ENCODE measurements at places on chromosomes 4 and X.

GRCh38 chrX:22699581-22700091 is 300.1 kb upstream of the DDX53 start:
- DNase-seq, result no peak

GRCh38 chrX:83829874-83830273 is 31.1 kb upstream of the CYLC1 start:
- DNase-seq, result no peak

DNA sequence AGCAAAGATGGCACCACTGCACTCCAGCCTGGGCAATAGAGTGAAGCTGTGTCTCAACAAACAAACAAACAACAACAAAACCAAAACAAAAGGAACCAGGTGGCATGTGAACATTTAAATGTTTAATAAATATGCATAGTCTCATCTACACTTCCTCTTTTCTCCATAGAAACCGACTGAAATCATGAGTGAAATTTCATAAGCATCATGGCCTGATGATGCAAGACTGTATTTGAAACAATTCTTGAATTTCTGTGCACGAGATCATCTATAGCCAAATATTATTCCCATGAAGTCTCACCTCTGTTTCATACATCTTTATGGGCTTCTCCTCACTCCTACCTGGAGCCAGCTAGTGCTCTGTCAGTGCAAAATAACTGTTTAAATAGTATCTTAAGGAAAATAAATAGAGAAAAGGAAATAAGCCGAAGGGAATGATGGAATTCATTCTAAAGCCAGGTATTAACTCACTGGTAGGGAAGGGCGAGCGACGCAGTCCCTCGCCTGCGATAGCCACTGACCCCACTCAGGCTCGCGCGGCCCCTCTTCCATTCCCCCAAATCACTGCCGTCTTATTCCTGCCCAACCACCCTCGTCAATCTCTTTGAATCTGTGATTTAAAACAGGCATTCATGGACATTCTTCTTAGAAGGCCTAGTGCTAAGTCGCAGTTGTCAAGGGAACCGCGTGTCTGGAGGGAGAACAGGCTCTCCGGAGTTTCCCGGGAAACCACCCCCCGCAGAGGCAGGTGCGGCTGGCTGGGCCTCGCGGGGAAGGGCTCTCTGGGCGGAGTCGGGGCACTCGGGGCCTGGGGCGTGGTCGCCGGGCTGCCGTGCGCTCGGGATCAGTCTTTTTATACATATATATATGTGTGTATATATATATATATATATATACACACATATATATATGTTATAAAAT is 52.4 kb upstream of the TRIM2 start:
- DNase-seq, result peak; percentile 63

GRCh38 chr4:151807220-151807619 is 46.4 kb upstream of the GATB start:
- DNase-seq, result no peak

DNA sequence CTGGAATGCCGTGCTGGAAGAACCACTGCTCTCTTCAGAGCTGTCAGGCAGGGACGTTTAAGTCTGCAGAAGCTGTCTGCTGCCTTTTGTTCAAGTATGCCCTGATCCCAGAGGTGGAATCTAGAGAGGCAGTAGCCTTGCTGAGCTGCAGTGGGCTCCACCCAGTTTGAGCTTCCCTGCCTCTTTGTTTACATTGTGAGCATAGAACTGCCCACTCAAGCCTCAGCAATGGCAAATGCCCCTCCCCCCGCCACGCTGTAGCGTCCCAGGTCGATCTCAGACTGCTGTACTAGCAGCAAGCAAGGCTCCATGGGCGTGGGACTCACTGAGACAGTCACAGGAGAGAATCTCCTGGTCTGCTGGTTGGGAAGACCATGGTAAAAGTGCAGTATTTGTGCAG is 34.8 kb upstream of the MUC7 start:
- no peak for DNase-seq

DNA sequence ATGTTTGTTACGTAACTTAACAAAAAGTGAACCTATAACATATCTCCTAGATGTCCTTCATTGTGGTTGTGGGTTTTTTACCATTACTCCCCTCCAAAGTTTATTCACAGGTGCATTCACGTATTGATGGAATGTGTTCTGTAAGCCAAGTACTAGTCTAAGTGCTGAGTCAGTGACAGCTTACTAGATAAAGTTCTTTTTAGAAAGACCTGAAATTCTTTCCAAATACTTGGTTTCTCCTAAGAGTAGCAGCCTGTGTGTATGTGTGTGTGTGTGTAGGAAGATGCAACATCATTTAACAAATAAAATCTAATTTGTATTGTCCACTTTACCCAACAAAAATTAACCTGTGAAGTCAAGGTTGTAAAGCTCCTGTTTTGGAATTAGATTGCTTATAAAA is 22.1 kb downstream of the NAP1L5 start:
- no peak for DNase-seq

DNA sequence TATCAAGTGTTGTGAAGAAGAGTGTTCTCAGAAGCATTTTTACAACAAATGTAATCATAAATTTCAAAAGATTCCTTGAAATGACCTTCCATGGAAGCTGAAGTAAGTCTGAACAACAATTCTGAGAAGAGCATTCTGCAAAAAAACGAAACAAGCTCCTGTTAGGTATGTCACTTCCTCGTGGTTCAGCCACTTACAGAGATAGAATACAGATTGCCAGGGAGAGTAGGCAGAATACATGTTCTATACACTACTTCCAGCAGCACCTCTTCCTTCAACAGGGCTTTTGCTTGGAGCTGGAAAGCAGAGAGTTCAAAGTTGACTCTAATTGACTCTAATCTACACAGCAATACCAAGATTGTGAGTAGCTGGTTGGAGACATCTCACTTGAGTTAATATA is 274.5 kb downstream of the ADGRA3 start:
- DNase-seq, result no peak

- DNase-seq, result no peak
Measured at GRCh38 chr4:26108054-26108453, 194.0 kb downstream of the SMIM20 start.

- peak; percentile 14 for DNase-seq
Measured at GRCh38 chr4:84966382-84967242, at the start of gene WDFY3. Gene WDFY3 (minus strand): TSS chr4:84966690. CDS start chr4:84860591, 106,099 bp downstream.

- DNase-seq, result no peak
Measured at GRCh38 chr4:5638316-5638715, 70.0 kb downstream of the EVC2 start.

DNA sequence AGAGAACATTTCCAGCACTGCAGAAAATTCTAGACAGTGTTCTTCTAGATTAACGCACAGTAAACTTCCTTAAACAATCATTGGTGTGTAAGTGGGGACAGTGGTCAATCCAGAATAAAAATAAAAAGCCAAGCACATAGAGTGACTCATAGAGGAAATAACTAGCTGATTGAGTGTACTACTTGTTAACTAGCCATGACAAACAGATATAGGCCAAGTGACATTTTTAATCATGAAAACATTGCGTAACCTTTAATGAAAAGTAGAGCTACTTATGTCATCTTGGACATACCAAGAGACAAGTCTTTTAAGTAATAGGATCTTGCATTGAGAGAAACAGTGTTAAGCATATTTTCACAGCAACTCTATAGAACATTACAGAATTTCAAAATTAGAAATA is 233.9 kb upstream of the MAB21L2 start:
- DNase-seq, result no peak

DNA sequence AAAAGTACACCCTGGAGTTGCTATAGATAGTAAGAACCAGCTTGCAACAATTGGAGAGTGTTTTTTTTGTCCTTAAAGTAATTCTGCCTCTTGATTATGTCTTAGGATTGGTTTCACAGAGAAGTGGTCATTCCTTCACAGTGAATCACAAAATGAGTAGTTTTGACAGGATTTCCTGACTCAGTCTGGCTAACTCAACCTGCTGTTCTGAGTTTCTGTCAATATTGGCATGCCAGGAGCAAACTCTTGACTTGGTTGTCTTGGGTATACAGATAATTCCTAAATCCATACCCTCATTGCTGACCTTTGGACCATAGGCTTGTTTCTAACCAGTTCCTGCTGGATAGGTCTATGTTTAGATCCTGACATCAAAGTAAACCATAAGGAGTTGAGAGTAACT is 9.4 kb downstream of the FHIP1A start:
- DNase-seq, result no peak

GRCh38 chr4:17595471-17596005 is 18.5 kb downstream of the LAP3 start:
- peak; percentile 22 for DNase-seq

GRCh38 chr4:151524610-151525009 is 115.6 kb downstream of the FHIP1A start:
- no peak for DNase-seq

DNA sequence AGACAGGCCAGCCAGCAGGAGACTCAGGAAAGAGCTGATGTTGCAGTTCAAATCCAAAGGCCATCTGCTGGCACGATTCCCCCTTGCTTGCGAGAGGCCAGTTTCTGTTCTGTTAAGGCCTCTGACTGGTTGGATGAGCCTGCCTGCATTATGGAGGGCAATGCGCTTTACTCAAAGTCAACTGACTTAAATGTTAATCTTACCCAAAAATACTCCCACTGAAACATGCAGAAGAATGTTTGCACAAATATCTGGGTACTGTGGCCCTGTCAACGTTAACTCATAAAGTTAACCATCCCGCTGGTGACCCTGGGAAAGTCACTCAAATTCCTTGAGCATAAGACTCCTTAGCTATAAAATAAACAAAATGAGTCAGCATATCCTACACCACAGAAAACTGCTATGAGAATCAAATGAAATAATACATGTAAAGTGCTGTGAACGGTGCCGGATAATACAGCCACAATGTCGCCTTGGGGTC is 326.4 kb downstream of the EVC2 start:
- DNase-seq, result no peak

DNA sequence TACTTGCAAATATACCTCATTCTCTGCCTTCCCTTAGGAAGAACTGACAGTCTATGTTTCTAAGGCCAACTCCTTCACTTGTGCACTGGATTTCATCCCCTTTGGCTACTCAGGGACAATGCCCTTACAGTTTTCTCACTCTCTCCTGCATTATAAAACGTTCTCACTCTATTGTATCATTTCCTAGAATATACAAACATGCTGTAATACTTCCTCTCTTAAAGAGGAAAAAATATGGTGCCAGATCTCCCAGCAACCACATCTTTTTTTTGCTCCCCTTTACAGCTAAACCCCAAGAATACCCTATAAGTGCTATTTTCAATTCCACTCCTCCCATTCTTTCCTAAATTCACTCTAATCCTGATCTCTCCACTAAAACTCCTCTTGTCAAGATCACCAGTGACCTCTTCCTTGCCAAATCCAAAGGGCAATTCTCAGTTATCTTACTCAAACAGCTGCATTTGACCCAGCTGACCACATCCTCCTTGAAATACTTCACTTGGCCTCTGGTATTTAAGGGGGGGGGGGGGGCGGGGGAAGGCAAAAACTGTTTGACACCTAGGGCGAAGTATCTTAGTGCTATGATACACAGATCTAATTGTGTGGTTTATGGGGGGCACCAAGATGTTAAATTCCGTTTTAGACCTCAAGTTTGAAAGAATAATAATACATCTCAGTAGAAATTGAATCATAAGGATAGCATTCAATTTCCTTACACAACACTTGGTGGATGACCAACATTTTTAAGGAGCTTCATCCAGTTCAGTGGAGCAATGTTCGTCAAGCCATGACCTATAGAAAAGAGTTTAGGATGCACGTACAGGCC is 1.6 kb downstream of the RCHY1 start:
- DNase-seq, result no peak

- DNase-seq, result no peak
Measured at GRCh38 chr4:6115746-6116586, 84.4 kb downstream of the JAKMIP1 start.

GRCh38 chr4:102551958-102552565 is 50.9 kb downstream of the NFKB1 start:
- no peak for DNase-seq

DNA sequence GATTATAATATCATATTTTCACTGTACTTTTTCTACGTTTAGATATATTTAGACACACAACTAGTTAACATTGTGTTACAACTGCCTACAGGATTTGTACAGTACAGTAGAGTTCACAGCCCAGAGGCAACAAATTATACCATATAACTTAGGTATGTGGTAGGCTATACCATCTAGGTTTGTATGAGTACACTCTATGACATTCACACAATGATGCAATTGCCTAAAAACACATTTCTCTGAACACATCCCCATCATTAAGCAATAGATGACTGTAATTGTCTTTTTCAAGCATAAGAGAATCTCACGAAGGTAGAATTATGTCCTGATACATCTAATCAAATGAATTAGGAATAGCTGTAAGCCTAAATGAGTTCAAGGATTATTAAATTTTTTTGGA is 12.3 kb upstream of the TIGD2 start:
- no peak for DNase-seq

DNA sequence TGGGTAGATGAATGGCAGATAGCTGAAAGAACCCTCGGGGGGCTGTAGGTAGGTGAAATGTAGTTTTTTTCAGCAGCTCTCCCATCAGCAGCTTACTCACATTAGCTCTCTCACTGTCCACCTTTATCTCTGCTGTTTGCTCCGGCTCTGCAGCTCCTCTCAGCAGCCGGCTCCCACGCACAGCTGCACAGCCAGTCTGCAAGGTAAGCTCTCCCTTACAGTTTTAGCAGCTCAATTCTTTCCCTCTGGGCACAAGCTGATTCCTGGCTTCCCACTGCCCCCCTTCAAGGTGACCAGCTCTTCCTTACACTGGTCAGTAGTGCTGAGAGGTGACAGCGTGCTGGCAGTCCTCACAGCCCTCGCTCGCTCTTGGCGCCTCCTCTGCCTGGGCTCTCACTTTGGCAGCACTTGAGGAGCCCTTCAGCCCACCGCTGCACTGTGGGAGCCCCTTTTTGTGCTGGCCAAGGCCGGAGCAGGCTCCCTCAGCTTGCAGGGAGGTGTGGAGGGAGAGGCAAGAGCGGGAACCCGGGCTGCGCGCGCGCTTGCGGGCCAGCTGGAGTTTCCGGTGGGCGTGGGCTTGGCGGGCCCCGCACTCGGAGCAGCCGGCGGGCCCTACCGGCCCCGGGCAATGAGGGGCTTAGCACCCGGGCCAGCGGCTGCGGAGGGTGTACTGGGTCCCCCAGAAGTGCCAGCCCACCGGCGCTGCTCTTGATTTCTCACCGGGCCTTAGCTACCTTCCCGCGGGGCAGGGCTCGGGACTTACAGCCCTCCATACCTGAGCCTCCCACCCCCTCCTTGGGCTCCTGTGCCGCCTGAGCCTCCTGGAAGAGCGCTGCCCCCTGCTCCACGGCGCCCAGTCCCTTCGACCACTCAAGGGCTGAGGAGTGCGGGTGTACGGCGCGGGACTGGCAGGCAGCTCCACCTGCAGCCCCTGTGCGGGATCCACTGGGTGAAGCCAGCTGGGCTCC is 393.6 kb downstream of the CENPC start:
- DNase-seq, result no peak

DNA sequence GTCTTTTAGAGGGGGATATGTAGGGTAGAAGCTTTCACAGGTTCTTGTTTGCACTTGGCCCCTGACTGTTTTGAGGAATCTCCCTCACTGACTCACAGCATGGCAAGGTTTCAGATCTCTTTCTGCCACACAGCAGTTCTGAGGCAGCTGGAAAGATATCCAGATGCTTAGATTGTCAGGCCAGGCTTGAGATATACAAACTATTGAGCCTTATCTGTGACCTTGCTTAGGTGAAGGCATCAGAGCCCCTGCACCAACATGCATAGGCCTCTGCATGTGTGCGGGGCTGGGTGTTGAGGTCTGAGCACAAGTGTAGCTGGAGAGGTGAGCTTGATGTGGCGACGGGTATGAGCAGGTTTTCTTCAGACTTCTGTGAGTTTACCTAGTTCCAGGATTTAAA is 80.9 kb upstream of the MSANTD1 start:
- DNase-seq, result no peak

- no peak for DNase-seq
Measured at GRCh38 chr4:141346144-141346543, 125.4 kb downstream of the ZNF330 start.

GRCh38 chrX:69324851-69325250 is 159.6 kb upstream of the PJA1 start:
- DNase-seq, result no peak

- no peak for DNase-seq
Measured at GRCh38 chr4:74630551-74630950, 163.8 kb downstream of the BTC start.
